Transverse colon (tissue), 4 donors: ENCODE measurements at places on chromosomes 7 and 10. TPM values are rescaled to one million over a fixed set of nuclear protein-coding genes. Genes with fewer than 3 reads are reported as not detected.

DNA sequence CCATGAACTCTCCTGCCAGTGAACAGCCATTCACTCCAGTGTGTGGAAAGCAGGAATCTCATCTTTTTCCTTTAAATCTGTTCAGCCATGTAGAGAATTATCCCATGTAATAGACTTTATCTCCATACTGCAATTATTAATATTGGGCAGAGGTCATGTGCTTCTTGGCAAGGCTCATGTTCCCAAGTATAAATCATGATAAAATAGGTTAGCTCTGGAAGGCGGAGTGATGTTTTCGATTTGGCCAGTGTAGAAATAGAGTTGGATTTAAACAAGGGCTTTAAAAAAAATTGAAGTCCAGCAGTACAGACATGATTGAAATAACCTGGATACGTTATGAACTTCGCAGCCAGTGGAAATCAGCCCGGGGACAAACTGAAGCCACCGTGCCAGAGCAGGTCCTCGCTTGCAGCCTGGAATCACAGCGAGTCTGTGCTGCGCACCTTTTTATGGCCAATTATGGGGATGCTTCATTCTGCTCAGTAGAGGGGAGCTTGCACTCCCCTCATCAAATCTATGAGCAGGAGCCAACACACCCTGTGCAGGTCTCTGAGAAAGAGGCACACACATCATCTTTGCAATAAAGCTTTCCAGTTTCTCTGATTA is 654.0 kb upstream of the MKI67 start:
- no peaks in the 10 kb centered on the region for H3K36me3 ChIP-seq
- no peaks in the 10 kb centered on the region for H3K4me1 ChIP-seq
- no peaks in the 10 kb centered on the region for H3K27me3 ChIP-seq
- H3K27ac ChIP-seq, result no peak overlapping the region
- no peak overlapping the region for H3K4me3 ChIP-seq

DNA sequence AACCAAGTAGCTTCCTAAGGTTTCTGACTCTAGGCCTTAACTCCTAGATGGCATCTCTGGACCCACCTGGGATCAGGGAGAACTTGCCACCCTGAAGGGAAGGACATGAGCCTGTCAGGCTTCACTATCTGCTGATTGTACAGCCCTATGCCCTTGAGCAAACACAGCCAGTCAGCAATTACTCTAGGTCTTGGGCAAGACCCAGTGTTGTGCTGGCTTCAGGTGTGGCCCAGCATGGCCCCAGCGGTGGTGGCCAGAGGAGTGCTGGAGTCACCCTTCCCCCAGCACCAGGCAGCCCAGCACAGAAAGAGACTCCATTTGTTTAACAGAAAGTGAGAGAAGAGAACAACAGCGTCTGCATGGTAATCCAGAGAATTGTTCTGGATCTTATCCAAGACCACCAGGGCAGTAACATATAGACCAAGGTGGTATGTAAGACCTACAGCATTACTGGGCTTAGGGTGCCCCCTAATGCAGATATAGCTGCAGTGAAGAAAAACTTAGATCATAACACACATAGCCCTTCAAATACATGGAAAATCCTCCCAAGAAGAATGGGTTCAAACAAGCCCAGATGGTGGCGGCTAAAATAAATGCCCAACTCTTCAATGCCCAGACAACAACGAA is 207.7 kb downstream of the MAGI2 start:
- no peaks in the 10 kb centered on the region for H3K27me3 ChIP-seq
- H3K36me3 ChIP-seq, result no peaks in the 10 kb centered on the region
- H3K4me3 ChIP-seq, result no peak overlapping the region
- DNase-seq, result no peak

DNA sequence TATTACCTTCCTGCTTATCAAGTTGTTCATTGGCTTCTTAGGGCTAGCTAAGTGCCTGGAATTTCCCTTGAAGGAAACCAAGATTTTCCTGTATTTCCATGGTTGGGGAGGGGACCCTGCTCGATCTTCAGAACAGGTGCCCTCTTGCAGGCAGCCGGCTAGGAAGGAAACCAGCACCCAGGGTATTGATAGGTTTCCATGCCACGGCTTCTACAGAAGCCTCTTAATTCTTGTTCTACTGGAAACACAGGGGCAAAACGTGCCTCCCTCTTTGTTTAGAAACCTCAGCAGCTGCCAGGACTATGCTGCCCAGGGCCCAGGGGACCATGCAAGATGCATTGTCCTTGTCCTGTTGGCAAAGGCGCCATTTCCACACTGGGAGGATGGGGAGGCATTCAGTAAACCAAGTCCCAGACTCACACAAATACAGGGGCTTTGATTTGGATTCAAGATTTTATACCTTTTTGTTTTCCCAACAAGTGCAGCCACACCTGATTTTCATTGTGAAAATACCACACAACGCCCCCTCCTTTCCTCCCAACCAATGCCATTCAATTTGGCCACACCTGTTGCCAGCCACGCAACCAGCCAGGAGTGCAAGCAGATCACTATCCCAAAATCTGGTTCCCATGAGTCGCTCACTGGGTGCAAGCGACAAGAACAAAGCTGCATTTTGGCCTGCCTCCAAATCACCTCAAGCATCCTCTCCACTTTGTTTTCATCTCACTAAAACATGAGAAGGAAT is 29.6 kb downstream of the C10orf71 start:
- no peaks in the 10 kb centered on the region for H3K27me3 ChIP-seq
- H3K27ac ChIP-seq, result no peak overlapping the region
- no peak overlapping the region for H3K4me3 ChIP-seq
- H3K36me3 ChIP-seq, result no peaks in the 10 kb centered on the region

DNA sequence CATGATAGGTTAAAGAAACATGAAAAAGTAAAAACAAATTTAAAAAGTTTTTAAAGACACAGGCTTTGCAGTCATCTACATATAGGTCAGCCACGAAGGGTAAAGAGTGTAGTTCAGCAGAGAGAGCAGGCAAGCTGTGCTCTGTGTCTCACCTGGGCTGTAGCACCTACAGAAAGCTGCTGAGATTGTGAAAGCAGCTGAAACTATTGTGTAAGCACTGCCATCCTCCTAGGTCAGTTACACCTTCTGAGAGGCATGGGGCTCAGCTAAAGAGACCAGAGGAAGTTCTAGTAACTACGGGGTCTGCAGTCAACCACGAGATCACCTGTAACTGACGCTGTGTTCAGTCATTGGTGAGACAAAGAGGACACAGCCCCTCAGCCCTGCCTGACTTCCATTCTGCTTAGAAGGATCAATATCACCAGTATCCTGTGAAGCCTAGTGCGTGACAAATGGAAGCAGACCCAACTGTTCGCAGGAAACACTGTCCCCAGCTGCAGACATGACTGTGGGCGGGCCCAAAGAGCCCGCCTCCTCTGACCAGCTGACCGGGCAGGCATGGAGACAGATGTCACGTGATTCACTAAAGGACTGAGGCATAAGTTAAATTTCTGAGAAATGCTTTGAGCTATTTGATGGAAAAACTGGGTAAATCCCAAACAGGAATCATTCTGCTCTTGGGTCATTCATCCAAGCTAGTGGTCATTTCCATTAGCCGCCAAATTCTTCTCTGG is 87.9 kb downstream of the EBF3 start:
- H3K4me1 ChIP-seq, result no peaks in the 10 kb centered on the region
- H3K4me3 ChIP-seq, result no peak overlapping the region
- H3K27ac ChIP-seq, result no peak overlapping the region
- DNase-seq, result no peak

DNA sequence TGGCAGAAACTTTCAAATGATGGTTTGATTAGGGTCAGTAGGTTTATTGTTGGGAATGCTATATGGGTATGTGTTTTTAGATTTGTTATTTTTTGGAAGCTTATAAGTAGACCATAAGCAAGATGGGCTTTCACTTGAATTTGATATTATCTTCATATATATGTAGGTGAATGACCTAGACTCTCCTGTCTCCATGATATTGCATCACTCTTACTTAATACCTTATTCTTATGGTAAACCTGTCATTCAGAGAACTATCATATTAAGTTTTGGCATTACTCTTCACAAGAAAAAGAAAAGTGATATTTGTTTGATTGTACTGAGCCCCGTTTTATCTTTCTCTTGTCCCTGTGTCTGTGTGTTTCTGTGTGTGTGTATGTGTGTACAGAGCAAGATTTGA is 17.3 kb downstream of the HSPA14 start:
- no peaks in the 10 kb centered on the region for H3K27me3 ChIP-seq
- DNase-seq, result no peak
- no peak overlapping the region for H3K4me3 ChIP-seq
- H3K4me1 ChIP-seq, result peaks cover 6% of the 10 kb centered on the region
- peaks cover 24% of the 10 kb centered on the region for H3K36me3 ChIP-seq
- H3K27ac ChIP-seq, result no peak overlapping the region

- H3K4me1 ChIP-seq, result no peaks in the 10 kb centered on the region
- no peak overlapping the region for H3K27ac ChIP-seq
- no peaks in the 10 kb centered on the region for H3K27me3 ChIP-seq
- no peaks in the 10 kb centered on the region for H3K36me3 ChIP-seq
These were observed 429.7 kb downstream of the ARL4A start for GRCh38 chr7:13117103-13117502.

DNA sequence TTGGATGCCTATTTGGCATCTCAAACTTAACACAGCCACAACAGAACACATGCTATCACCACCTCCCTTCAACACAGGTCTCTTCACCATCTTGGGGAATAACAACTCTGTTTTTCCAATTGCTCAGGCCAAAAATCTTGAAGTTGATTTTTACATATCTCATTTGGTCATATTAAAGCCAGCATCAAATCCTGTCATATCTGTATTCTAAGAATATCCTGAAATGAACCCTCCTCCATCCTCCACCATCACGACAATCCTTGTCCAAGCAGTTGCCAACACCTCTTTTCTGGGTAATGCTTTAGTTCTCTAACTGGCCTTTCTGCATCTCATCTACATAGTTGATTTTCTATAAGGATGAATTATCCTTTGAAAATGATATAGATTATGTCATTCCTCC is 168.7 kb downstream of the GPR37 start:
- H3K36me3 ChIP-seq, result no peaks in the 10 kb centered on the region
- DNase-seq, result no peak
- H3K4me3 ChIP-seq, result no peak overlapping the region
- no peaks in the 10 kb centered on the region for H3K4me1 ChIP-seq
- H3K27me3 ChIP-seq, result no peaks in the 10 kb centered on the region

GRCh38 chr7:159068488-159068811 is 76.2 kb downstream of the VIPR2 start:
- H3K36me3 ChIP-seq, result no peaks in the 10 kb centered on the region
- H3K4me1 ChIP-seq, result no peaks in the 10 kb centered on the region
- peak; percentile 27 for DNase-seq
- no peaks in the 10 kb centered on the region for H3K27me3 ChIP-seq

DNA sequence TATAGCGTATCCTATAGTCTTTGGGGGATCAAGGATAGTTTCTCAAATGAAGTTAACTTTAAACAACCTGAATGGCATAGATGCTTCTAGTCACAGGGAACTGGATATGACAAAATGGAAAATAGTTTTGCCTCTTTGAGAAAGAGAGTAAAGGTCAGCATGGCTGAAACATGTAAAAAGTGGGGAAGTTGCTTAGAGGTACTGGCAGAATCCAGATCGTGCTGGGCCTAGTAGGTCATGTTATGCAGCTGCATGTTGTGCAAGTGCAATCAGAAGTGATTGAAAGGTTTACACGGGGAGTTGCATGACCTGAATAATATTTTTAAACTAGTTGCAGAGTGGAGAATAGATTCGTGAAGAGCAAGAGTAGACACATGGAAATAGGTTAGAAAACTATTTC is 201.1 kb upstream of the HDAC9 start:
- no peak for DNase-seq
- H3K27ac ChIP-seq, result no peak overlapping the region
- H3K4me3 ChIP-seq, result no peak overlapping the region
- no peaks in the 10 kb centered on the region for H3K27me3 ChIP-seq
- peaks cover 7% of the 10 kb centered on the region for H3K4me1 ChIP-seq

GRCh38 chr10:88794731-88795130 is 7.8 kb upstream of the LIPM start:
- no peaks in the 10 kb centered on the region for H3K36me3 ChIP-seq
- H3K27me3 ChIP-seq, result no peaks in the 10 kb centered on the region
- no peak overlapping the region for H3K27ac ChIP-seq
- DNase-seq, result no peak
- no peak overlapping the region for H3K4me3 ChIP-seq

DNA sequence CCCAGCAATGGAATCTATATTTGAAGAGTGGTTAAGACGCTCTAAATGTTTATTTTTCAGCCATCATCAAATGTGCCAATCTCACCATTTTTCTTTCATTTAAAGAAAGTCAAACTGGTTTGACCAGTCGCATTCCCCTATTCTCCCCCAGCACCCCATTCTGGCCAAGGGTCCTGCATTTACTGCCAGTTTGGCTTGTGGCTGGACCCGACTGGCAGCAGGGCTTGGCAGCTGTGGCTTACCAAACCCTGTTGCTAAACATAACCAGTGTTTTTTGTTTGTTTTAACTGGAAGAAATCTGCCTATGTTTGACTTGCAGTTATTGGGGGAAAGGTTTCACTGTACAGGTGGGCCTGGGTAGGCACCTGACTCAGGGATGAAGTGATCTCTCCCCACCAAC is 116.3 kb downstream of the CYP26A1 start:
- H3K4me1 ChIP-seq, result peaks cover 8% of the 10 kb centered on the region
- no peaks in the 10 kb centered on the region for H3K27me3 ChIP-seq
- no peak for DNase-seq
- H3K27ac ChIP-seq, result no peak overlapping the region

DNA sequence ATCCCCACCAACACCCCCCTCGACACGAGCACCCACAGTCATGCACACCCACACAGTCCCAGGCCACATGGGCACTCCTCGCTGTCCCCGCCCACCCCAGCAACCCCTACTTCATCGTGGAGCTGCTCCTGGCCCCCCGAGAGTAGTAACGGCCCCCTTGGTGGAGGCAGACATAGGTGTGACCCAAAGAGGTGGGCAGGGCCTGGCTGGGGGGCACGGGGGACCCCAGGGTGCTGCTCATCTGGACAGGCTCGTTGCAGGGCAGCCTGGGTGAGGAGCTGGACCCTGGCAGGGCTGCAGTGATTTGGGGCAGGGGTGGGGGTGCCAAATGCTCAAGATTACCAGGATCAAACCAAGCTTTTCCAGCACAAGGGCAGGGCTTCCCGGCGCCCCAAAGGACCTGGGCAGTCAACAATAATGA is 42.4 kb upstream of the ZMIZ1 start:
- H3K27me3 ChIP-seq, result no peaks in the 10 kb centered on the region
- H3K36me3 ChIP-seq, result no peaks in the 10 kb centered on the region
- H3K4me3 ChIP-seq, result no peak overlapping the region
- DNase-seq, result no peak

- H3K27ac ChIP-seq, result peak overlapping the region; percentile 90
- H3K4me1 ChIP-seq, result peaks cover 22% of the 10 kb centered on the region
- no peak for DNase-seq
- H3K27me3 ChIP-seq, result no peaks in the 10 kb centered on the region
- no peak overlapping the region for H3K4me3 ChIP-seq
These were observed 32.2 kb downstream of the CALML5 start for GRCh38 chr10:5467207-5467535.

Gene TRIP6
- total RNA-seq, result 21.9 TPM

Gene ECHDC3
- total RNA-seq, result 4.0 TPM

Gene ITGB8
- total RNA-seq, result 14.0 TPM

Gene PIK3CG
- total RNA-seq, result 13.1 TPM

Gene AKR1C8
- not detected for total RNA-seq

Gene CFAP43
- 0.68 TPM for total RNA-seq

Gene ASZ1
- total RNA-seq, result not detected
